HCT116 (cell line): ENCODE measurements at places on chromosomes 12 and 14. TPM values are rescaled to one million over a fixed set of nuclear protein-coding genes. Genes with fewer than 3 reads are reported as not detected.

GRCh38 chr12:57816001-57816854 lies 2.3 kb downstream of the AVIL start:
- DNase-seq, result no peak

DNA sequence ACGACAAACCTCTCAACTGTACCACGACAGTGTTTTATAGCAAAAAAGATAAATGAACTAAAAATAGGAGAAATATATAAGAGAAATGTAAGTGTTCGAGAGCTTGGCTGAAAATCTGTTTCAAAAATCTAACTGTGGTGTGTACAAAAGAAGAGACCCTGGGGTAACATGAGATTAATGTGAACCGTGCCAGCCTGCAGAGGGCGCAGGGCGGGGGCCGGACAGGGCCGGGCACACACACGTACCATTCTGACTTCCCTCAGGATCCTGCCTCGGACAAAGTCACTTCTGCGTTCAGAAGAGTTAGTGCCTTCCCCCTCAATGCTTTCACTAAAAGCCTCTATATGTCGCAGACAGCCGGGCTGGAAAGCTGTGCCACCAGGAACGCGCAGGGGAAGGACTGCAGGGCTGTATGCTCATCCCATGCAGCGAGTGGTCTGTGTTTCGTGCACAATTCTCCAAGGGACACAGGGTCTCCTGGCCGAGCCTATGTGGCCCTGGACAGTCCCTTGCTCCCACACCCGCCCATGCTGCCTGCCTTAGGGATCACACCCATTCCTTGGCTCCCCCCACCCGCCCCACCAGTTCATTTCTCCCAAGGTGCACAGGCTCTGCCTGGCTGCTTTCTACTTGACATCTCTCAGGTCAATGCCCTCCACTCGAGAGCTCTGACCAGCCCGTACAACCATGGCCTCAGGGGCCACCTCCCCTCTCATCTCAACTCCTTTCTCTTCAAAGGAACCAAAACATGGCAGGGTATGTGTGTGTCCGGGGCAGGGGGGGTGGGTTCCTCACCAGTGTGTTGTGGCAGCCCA lies 8.5 kb downstream of the CDCA4 start:
- DNase-seq, result no peak

GRCh38 chr12:130013771-130014484 lies 110.1 kb upstream of the TMEM132D start:
- no peak for DNase-seq

The DPF3 gene
- total RNA-seq, result 0.27 TPM

The SERPINA5 gene
- total RNA-seq, result 3.0 TPM

The KRT2 gene
- total RNA-seq, result not detected

The A2M gene
- 3.0 TPM for total RNA-seq
